Kasumi-1 (cell line): ENCODE measurements at places on chromosomes 16 and 17.

- peak; percentile 59 for DNase-seq
Measured at GRCh38 chr17:78172249-78173051, 4.1 kb downstream of the SYNGR2 start.

DNA sequence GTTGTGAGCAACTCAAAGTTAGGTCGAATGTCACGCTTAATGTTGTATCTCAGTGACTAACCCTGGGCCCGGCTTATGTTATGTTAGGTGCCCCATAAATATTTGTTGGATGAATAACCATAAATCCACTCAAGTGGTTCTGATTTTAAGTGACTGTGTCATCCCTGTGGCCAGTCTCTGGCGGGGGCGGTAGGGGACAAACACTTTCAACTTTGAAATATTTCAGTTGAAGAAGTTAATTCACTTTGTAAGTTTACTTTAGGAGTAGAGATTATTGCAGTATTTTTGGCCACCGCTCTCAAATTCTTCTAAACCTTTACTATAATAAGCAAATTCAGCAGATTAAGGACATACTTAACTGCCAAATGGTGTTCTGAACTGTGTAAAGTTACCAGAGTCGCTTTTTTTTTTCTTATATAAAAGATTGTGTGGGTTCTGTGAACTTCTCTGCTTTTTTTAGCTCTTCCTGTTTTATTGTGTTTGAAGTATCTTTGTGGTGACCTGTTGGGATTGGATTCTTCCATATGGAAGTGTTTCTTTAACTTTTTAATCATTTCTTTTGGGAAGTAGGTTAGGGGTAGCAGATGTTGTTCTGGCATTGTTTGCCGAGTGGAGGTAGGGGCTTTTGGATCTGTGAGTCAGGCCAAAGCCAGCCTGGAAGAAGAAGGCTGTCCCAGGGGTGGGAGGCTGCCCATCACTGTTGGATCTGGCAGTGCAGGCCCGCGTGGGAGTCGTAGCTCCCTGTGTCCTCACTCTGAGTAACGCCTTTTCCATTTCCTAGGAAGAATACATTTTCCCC lies 61.4 kb upstream of the TBX2 start:
- DNase-seq, result no peak

- no peak for DNase-seq
Measured at GRCh38 chr17:39281806-39282205, 56.1 kb upstream of the STAC2 start.

- peak; percentile 36 for DNase-seq
Measured at GRCh38 chr17:27756467-27757371, 43.6 kb downstream of the NOS2 start.

DNA sequence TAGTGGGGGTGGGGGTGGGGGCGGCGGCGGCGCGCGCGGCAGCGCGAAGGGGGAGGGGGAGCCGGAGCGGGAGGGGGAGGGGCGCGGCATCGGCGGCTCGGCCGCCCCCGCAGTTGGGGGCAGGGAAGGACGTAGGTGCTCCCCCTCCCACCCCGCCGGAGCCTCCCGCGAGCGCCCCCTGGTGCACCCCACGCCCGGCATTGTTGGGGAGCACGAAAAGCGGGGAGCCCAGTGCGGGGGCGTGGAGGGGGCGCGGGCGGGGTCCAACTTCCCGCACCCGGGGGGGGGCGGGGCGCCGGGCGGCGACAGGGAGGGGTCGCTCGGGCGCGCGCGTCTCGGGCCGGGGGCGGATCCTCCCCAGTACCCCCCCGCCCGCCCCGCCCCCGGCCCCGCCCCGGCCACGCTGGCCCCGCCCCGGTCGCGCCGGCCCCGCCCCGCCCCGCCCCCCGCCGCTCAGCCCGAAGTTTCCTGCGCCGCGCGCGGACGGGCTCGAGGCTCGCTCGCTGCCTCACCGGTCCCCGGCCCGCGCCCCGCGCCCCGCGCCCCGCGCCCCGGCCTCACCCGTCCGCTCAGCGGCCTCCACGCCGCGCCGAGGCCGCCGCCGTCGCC lies at the start of gene CACNA1H:
CACNA1H (plus strand) TSS at position 456 of the 609 bp plus-strand sequence. CDS start 632 bp downstream, outside the sequence.
- no peak for DNase-seq

DNA sequence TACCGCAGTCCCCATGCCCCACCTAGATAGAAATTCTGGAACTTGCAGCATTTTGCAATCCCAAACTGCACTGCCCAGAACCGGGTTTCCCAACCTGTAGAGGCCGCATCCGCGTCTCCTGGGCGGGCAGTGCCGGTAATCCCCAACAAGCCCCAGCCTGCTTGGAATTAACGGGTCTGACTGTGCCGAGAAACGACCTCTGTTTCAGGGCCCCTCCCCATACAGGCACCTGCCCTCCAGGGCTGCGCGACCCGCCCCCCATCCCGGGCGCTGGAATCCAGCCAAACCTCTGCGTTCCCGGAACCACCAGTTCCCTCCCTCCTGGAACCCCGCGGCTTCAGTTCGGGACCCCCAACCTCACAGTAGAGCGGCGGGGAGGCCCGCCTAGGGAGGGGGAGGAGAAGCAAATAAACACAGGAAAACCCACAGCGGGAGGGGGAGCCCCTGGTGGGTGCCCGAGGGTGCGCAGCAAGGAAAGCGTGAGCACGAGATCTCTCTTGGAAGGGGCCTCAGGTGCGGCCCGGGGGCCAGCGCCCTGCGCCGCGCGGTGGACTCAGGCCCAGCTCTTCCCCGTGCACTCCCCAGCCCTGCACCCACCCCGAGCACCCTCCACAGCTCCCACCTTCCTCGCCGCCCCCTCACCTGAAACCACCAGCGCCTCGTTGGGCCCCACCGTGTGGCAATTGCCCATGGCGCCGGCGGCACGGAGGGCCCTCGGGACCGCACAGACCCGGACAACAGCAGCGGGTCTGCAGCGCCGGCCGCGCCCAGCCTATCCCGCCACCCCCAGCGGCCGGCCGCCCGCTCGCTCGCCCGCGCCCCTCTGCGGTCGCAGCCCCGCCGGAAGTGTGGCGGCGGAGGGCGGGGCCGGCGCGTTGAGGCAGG lies at the start of gene FLOT2:
FLOT2 (minus strand) TSS at position 850 of the 885 bp plus-strand sequence; CDS start at position 691, 159 bp downstream.
- peak; percentile 48 for DNase-seq
